Cardiac atrium fibroblast (primary cell): ENCODE measurements at places on chromosomes 11 and 22. TPM values are rescaled to one million over a fixed set of nuclear protein-coding genes. Genes with fewer than 3 reads are reported as not detected.

Gene POTEH
- not detected in 2 replicates for total RNA-seq

Gene TRPM5
- total RNA-seq = not detected in 2 replicates

Gene CCDC88B
- 2.4 TPM in 1 of 2 replicates, not detected in the other for total RNA-seq

Gene POU2AF1
- total RNA-seq = not detected in 2 replicates

Gene KRTAP5-4
- not detected in 2 replicates for total RNA-seq

Gene SDHD
- 85.4 and 87.9 TPM in 2 replicates for total RNA-seq

Gene SCGB1D1
- not detected in 2 replicates for total RNA-seq

Gene FBLN1
- total RNA-seq = 9.7 and 34.1 TPM in 2 replicates

Gene SYT13
- total RNA-seq = not detected in 2 replicates

Gene TNNI2
- not detected in 2 replicates for total RNA-seq

Gene FOSL1
- 33.4 and 37.7 TPM in 2 replicates for total RNA-seq

Gene OR6T1
- not detected in 2 replicates for total RNA-seq

Gene CCDC116
- 0.16 TPM in 1 of 2 replicates, not detected in the other for total RNA-seq

Gene UBASH3B
- total RNA-seq = 6.0 and 16.8 TPM in 2 replicates

Gene CRYAB
- 50.5 and 78.7 TPM in 2 replicates for total RNA-seq

Gene PLA2G3
- total RNA-seq = not detected in 2 replicates

Gene SNX32
- 0.32 and 1.3 TPM in 2 replicates for total RNA-seq

Gene OR4A16
- not detected in 2 replicates for total RNA-seq

Gene TMPRSS6
- not detected in 2 replicates for total RNA-seq

Gene SOX6
- total RNA-seq = 0.54 and 5.0 TPM in 2 replicates

Gene GGT5
- total RNA-seq = 173 and 218 TPM in 2 replicates

Gene MIAT
- total RNA-seq = 0.18 and 0.32 TPM in 2 replicates

Gene BDNF
- total RNA-seq = 3.7 and 4.3 TPM in 2 replicates

Gene CRYBB2
- not detected in 2 replicates for total RNA-seq

Gene XKR3
- not detected in 2 replicates for total RNA-seq

Gene KCNJ11
- total RNA-seq = not detected in 2 replicates

Gene CCDC157
- total RNA-seq = 2.0 and 2.9 TPM in 2 replicates

Gene SPTBN2
- total RNA-seq = 0.16 TPM in 1 of 2 replicates, not detected in the other

Gene UPK3A
- total RNA-seq = not detected in 2 replicates

Gene OR8G5
- total RNA-seq = not detected in 2 replicates

Gene OR2D2
- total RNA-seq = not detected in 2 replicates

Gene CDC42EP1
- 90.3 and 92.3 TPM in 2 replicates for total RNA-seq

Gene ZBTB16
- total RNA-seq = 33.0 and 55.1 TPM in 2 replicates

Gene TTLL12
- total RNA-seq = 29.8 and 31.3 TPM in 2 replicates

Gene SYT8
- 6.0 TPM in 1 of 2 replicates, not detected in the other for total RNA-seq
